ENCODE measurements at places on chromosomes 2 and 18. TPM values are rescaled to one million over a fixed set of nuclear protein-coding genes. Genes with fewer than 3 reads are reported as not detected.

DNA sequence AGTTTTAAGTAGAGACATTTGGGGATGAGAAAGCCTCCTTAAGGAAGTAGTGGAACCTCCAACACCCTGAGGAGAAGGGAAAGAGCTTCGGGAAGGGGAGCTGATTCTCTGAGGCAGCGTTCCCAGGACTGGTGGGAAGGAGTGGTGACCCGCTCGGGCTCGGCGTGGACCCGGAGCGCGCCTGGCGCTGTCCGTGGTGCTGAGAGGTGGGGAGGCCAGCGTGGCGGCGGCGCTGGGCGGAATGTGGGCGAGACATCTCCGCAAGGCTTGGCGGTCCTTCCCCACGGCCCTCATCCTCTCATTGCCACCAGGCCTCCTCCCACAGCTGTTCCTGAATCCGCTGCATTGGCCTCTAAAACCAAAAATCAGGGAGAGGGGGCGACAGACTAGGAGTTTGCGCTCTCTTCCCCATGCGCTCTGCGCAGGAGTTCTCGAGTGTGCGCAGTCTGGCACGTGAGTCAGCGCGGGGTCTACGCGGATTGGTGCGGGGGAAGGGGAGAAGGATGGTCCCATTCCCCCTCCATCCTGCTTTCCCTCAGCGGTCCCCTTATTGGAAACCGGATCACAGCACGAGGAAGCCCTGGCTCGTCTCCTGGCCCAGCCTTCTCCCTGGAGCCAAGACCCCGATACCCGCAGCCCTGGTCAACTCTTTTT, 857 bp downstream of the RESP18 start:
- no peak for DNase-seq

DNA sequence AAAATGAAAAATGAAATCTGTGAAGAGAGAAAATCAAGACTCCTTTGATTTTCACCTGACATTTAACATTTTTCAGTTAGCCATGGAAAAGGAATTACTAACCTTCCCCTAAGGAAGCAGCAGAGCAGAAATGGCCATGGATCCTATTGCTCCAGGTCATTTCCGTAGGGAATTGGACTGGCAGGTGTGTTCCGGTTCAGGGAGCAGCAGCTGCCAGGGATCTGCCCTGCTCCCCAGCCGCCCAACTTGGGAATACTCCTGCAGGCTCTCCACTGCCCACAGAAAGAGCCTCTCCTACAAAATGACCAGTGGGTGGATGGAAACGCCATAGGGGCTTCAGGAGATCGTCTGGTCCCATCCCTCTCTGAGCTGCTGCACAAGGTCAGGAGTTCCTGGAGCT, 86.0 kb upstream of the MAPK4 start:
- DNase-seq: no peak

- no peak for DNase-seq
These were observed 13.3 kb upstream of the MPV17 start for GRCh38 chr2:27336173-27336572.

LAMA3 gene
- total RNA-seq: 27.2 TPM

GRCh38 chr2:7681881-7682461, 764.8 kb downstream of the RNF144A start:
- no peak for DNase-seq

MORN2 gene
- total RNA-seq: not detected

TUBA4B gene
- not detected for total RNA-seq

SOX11 gene
- not detected for total RNA-seq

CTAGE1 gene
- not detected for total RNA-seq

GRCh38 chr2:27870724-27871123, 19.5 kb downstream of the RBKS start:
- DNase-seq: no peak
